Activated CD4-positive, alpha-beta T cell treated with anti-CD3 and anti-CD28 coated beads, Interleukin-2, amount 10 ng/mL, durations not matched to agents 24 days and 14 days (primary cell): ENCODE measurements at places on chromosomes 12 and 14. TPM values are rescaled to one million over a fixed set of nuclear protein-coding genes. Genes with fewer than 3 reads are reported as not detected.

DNA sequence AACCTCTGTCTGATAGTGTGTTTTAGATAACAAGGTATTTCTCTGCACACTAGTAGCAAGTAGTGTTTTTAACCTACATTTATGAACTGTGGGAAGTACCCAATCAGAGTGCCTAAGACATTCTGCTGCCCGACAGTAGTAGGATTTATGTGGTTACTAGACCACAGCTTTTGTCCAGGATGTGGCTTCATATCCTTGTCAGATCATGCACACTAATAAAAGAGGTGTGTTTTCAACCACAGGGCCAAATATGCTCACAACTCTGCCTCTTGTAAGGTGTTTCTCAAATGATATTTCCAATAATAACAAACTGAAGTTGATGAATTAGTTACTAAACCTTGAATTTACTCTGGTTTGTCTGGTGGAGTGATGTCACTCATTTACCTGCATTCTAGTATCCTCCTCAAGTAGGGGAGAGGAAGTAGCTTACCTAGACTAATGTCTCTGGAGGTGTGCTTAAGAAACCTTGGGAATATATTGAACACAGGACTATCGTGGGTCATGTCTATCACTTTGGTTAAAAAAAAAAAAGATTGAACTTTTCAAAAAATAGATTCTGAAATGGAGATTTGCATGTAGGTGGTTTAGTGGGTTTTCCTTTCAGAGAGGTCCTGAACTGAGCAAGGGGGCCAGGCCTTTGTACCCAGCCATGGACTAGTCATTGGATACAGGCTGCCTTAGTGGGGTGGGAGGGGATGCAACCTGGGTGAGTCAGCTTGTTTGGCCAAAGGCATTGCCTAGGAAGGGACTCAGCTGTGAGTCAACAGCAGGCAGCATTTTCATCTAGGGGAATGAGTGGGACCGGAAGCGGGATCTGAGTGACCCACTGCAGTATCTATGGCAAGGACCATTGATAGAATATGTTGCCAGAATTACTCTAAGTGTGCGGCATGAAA lies 14.1 kb downstream of the FBXW8 start:
- DNase-seq: peak; percentile 91

GRCh38 chr12:44875954-44876543 lies at the start of gene NELL2:
NELL2 (minus strand) TSS chr12:44876315; CDS start chr12:44875869, 446 bp downstream.
- DNase-seq: peak; percentile 83

Gene FLVCR2
- total RNA-seq: 3.6 and 5.4 TPM in 2 replicates

Gene KLRK1
- not detected in 2 replicates for total RNA-seq

Gene CELA1
- not detected in 2 replicates for total RNA-seq

Gene ADAM21
- not detected in 2 replicates for total RNA-seq
